ENCODE measurements at places on chromosomes 16 and 17.

DNA sequence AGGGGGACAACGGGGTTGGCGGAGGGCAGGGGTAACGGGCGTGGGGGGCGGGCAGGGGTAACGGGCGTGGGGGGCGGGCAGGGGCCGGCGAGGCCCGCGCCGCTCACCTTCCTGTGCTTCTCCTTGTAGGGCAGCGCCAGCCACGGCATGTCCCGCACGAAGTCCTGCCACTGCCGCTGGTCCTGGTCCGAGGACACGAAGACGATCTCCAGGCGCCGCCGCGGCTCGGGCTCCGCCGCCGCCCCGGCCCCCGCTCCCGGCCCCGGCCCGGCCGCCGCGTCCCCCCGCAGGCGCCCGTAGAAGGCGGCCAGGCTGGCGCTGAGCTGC is 401 bp downstream of the NXN start:
- DNase-seq, result no peak

- DNase-seq, result no peak
Observed at GRCh38 chr17:38324772-38325171, 19.0 kb downstream of the GPR179 start.

GRCh38 chr16:28158136-28158535 is 53.6 kb downstream of the XPO6 start:
- DNase-seq, result no peak

- DNase-seq, result no peak
Observed at GRCh38 chr17:16269658-16270057, 52.6 kb downstream of the PIGL start.

DNA sequence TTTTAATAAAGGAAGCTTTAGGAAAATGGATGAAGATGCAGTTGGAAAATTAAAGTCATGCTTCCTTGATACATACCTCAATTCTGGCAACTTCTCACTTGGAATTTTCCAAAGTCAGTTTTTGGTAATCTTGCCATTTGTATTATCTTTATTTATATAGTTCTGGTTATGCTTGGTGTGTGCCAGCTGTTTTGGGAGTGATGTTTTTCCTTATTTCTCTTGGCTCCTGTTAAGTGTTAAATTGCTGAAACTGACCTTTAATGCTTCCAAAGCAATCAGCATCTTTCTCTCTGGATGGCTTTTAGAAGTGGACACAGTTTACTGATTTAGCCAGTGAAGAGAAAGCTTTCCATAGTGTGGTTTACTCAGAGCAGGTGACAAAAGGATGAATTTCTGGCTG is 70.1 kb upstream of the HAS3 start:
- no peak for DNase-seq

All from central memory CD4-positive, alpha-beta T cell (primary cell).